ENCODE measurements at places on chromosomes 2 and 18.

DNA sequence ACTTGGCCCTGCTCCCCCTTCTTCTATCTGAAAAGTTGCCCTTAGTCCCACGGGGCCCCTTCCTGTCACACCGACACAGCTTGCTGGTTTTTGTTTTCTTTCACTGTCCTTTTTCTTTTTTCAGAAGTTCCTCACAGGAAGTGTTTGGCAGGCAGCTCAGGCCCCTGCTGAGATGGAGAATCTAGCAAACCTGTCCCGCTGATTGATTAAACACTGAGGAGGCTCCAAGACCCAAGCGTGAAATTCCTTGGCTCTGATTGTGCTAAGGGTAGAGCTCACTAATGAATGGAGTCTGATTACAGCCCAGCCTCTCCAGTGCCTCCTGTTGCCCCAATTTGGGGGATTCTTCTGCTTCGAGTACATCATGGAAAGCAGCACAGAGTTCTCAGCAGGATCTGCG, 365.9 kb upstream of the MEX3C start:
- no peak for DNase-seq

- DNase-seq, result no peak
Observed at GRCh38 chr2:16246911-16247310, 306.6 kb downstream of the MYCN start.

DNA sequence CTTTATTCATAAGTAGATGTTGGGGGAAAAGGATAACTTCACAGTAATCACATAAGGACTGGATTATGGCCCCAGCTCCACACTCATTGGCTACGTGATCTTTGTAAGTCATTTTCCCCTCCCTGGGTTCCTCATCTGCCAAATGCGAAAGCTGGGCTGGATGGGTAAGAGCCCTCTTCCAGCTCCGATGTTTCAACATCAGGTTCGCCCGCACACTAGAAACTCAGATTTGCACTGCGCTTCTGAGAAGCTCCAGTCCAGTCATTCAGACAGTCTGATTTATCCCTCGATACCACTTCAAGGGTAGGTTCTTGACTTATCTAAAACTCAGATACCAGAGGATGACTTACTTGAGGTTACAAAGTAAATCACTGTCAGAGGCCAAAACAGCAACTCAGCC, 31.0 kb upstream of the RMDN2 start:
- no peak for DNase-seq

DNA sequence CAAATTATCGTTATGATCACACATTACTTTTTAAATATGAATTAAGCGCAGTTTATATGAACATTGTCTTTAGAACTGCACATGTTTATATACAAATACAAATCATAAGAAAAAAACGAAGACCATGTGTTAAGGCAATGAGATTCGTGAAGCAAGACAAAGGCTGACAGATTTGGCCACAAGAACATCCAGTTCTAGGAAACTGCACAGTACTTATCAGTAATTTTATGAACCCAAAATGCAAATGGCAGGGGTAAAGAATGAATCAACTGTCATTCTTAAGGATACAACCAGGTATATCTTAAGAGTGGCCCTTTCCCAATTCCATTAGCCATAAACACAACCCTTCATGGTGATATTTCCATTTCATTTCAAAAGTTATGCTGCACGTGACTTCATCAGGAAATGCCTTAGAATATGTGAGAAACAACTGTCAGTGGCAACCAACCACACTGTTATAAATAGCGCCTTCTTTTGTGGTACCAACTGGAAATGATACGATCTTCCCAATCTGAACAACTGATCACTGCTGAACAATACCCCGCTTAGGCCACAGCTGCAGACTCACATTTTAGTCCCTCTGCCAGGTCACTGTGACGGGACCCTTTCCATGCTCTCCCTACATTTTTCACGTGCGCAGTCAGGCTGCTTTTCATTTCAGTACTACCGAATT, 144.9 kb downstream of the L3MBTL4 start:
- no peak for DNase-seq

GRCh38 chr18:79493801-79494211, 98.1 kb downstream of the NFATC1 start:
- no peak for DNase-seq

Measured in posterior cingulate gyrus (tissue), 11 donors.